Inflammatory macrophage treated with lipopolysaccharide for 1 hour (primary cell): ENCODE measurements at places on chromosomes 4 and X.

DNA sequence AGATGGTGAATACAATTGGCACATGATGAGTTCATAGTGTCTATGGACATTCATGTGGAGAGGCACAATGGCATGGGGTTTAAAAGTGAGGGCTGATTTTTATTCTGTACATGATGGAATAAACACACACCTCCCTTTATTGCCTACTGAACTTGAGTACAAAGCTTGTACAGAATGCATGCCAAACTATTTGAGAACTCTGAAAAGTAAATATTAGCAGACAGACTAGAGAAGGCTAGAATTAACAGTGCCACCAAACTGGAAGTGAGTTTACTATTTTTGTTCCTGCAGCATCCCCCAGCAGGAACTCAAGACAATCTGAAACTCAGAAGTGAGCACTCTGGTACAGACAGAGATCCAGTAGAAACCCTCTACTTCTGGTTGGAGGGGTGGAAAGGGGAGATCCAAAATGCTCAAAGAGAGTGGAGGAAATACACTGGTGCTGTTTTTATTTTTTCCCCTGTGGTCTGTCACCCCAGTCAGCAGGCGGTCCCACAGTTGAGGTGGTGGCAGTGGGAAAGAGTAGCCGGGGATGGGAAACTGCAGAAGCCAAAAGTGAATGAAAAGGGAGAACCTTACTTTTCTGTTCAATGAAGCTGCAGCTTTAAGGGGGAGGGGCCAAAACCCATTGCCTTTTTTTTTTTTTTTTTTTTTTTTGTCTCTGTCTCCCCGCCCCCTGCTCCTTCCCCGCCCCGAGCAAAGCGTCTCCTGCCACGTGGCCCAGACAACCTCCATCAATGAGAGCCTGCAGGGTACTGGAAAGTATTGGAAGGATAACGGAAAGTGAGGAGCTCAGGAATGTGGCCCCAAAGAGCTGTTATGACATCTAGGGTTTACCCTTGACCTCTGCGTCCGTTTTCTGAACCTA is 20.5 kb downstream of the AKAP4 start:
- DNase-seq = no peak

DNA sequence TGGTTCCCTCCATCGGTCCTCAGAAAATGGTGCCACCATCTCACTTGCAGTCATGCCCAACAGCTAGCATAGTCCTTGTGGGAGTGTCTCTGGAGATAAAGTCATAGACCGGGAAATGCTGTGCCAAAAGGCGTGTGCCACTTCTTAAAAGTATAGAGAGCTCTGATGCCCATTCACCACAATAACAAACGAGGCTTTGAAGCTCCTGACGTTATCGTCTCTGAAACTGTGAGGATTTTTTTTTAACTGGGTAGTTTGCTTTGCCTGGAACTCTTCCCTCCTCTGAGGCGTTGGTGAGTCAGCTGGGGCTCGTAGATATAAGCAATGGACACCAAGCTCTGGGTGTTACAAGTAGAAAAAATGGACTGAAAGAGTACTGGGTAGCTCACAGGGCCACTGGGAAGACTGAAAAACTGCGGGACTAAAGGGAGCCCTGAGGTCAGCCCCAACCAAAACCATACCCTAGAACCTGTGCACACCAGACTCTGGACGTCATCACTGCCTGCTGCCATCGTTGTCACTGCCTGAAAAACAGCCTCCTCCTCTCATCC is 89.4 kb upstream of the TRIM2 start:
- no peak for DNase-seq

DNA sequence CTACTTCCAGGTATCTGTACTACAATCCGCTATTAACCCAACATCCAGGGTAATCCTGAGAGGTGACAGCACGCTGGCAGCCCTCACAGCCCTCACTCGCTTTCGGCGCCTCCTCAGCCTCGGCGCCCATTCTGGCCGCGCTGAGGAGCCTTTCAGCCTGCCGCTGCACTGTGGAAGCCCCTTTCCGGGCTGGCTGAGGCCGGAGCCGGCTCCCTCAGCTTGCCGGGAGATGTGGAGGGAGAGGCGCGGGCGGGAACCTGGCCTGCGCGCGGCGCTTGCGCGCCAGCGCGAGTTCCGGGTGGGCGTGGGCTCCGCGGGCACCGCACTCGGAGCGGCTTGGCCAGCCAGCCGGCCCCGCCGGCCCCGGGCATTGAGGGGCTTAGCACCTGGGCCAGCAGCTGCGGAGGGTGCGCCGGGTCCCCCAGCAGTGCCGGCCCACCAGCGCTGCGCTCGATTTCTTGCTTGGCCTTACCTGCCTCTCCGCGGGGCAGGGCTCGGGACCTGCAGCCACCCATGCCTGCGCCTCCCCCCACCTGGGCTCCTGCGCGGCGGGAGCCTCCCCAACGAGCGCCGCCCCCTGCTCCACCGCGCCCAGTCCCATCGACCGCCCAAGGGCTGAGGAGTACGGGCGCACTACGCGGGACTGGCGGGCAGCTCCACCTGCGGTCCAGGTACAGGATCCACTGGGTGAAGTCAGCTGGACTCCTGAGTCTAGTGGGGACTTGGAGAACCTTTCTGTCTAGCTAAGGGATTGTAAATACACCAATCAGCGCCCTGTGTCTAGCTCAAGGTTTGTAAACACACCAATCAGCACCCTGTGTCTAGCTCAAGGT is 87.3 kb downstream of the PRSS12 start:
- no peak for DNase-seq

DNA sequence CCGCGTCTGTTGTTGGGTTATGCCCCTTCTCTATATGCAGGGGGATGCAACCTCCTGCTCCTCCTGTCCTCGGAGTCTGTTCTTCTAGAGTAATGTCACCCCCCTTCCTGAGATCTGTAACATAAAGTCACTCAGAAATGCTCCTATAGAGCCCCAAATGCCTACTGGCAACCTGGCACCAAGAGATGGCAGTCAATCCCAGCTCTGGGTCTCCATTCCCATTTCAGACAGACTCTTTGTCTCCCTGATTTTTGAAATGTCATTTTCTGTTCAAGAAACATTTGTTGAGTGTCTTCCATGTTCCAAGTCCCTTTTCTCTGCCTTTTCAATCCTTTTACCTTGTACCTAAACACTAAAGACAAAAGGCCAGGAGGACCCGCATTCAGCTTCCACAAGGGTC is 9.6 kb upstream of the PRDM8 start:
- DNase-seq = no peak

DNA sequence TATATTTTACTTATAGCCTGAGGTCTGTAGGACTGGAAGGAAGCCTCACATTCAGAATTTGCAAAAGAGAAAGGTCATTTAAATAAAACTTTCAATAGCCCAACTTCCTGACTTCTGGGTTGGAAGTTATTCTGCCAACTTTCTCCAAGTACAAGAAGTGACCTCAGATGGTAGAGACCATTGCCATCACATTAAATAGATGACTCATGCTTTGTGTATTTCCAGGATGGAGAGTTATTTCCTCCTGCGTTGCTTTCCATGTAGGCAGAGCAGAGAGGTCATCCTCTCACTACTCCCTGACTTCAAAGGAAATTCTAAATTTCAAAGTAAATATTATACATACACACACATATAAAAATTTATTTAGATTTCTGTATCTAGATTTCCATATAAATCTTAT is 73.0 kb upstream of the NR3C2 start:
- no peak for DNase-seq

DNA sequence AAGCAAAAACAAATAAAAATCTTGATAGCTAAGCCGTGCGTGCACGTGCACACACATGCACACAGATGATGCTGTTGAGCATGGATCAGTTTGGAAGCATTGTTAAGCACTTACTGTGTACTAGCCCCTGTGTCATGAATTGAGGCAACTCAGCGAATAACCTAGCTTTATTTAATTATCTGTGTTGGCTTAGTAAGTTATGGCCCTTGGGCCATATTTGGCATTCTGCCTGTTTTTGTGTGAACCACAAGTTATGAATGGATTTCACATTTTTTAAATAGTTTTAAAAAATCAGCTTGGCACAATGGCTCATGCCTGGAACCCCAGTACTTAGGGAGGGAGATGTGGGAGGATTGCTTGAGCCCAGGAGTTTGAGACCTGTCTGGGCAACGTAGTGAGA is 113.6 kb upstream of the CBLL2 start:
- no peak for DNase-seq

DNA sequence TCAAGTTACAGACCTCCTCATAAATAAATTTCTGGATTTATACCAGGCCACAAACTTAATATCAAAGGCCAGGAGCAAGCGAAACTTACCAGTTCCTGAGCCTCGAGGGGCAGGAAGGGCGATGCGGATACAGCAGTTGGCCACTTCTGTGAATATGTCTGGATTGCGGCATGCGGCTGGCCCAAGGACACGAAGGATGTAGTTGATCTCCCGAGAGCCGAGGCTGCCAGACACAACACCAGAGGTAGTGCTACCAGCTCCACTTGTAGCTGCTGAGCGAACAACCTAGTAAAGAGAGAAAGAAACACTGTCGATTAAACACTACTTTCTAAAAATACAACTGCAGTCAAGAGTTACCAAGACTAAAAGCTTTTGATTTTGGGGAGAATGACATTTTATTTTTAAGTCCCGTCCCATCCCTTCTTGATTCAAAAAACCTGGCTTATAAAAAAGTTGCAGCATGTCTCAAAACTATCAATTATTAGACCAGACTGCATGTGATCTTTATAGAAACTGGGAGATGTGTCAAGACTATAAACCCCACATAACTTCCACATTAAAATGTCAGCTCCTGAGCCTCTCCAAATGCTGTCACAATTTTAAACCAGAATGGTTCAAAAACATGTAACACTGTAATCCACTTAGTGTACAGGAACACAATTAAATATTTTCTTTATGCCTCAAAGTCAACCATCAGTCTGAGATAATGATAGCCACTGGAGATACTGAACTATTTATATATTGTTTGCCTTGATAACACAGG is 105.6 kb downstream of the HUWE1 start:
- no peak for DNase-seq
